ENCODE measurements at places on chromosomes 7 and 10.

DNA sequence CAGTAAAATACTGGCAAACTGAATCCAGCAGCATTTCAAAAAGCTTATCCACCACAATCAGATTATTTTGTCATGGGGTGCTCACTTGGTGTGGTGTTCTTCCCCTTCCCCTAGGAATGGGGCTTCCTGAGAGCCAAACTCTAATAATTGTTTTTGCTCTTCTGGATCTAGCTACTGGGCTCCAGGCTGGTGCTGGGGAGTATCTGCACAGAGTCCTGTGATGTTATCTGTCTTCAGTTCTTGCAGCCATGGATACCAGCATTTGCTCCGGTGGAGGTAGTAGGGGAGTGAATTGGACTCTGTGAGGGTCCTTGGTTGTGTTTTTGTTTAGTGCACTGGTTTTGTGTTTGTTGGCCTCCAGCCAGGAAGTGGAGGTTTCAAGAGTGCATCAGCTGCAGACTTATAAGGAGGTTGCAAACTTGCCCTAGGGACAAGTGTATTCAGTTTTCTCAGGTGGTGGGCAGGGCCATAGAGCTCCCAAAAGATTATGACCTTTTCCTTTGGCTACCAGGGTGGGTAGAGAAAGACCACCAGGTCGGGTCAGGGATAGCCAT lies 308.5 kb upstream of the MAGI2 start:
- DNase-seq, result no peak

GRCh38 chr7:87219545-87220025 lies at the start of gene TMEM243:
Gene TMEM243, minus strand, starts transcription at chr7:87219732. Its CDS starts 229 bp downstream, at chr7:87219503.
- peak; percentile 88 for DNase-seq

GRCh38 chr7:16651396-16652239 lies 5.6 kb downstream of the BZW2 start:
- no peak for DNase-seq

GRCh38 chr10:28382525-28383269 lies 79.8 kb upstream of the MPP7 start:
- no peak for DNase-seq

DNA sequence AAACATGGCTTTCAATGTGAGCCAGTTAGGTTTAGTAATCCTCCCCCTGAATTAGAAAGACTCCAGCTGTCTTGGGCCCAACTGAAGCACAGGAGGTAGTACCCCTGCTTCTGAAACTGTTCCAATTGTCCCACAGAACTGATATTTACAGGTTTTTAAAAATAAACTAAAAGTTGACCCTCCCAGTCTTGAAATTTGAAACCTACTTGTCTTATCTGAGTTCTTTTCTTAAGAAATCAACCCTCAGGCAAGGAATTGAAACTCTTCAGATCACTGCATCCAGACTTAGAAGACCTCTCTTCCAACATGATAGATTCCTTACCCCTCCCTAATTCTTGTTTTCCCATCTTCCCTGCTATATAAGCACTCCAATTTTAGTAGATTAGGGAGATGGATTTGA lies 13.3 kb upstream of the ARHGAP21 start:
- DNase-seq, result no peak

GRCh38 chr7:149422914-149423301 lies 38.0 kb downstream of the ZNF777 start:
- DNase-seq, result no peak

DNA sequence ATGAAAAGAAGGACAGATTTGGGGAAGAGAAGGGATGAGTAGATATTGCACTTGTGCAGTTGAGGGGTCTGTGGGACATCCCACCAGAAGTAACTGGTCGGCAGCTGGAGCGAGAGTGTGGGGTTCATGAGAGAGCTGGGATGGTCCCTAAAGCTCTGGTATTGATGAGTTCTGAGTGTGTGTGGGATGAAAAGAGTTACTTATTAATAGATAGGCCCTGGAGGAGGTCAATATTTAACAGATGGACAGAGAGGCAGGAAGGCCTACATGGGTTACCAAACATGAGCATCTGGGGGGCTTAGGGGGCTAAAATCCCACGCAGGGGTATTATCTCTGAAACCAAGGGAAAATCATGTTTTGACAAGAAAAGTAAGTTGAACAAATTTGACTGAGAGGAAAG lies 95.7 kb upstream of the SFMBT2 start:
- DNase-seq, result no peak

DNA sequence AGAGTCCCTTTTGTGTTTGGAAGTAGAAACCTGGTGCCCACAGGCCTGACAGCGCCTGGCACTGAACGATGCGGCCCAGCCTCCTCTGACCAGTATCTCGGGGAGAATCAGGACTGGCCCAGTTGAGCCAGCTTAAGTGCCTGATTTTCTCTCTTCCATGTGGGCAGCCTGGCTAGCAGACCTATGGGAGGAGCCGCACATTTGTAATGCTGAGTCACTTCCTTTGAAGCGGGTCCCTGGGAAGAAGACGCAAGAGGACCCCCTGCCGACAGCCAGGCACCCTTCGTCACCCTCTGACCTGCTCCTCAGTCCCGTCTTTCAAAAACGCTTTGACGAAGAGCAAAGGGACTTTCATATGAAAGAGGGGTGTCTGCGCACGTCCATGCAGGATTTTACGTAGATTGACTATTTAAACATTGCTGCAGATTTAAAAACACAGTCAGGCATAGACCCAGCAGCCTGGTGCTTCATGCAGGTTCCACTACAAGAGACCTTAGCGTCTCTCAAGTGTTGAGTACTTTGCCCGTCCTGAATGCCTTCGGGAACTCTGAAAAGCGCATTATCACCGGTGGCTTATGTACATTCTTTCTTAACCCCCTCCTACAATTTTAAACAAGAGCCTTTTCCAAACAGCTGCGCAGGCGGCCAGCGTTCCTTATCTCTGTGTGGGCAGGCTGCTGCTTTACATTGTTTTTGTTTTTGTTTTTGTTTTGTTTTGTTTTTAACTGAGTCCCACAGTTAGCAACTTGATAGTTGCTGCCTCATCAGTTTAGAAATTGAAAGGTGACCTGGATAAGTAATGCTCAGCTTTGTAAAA lies 36.5 kb upstream of the AP5Z1 start:
- peak; percentile 45 for DNase-seq

- DNase-seq, result no peak
These were observed 3.3 kb downstream of the JMJD1C start for GRCh38 chr10:63462442-63462841.

DNA sequence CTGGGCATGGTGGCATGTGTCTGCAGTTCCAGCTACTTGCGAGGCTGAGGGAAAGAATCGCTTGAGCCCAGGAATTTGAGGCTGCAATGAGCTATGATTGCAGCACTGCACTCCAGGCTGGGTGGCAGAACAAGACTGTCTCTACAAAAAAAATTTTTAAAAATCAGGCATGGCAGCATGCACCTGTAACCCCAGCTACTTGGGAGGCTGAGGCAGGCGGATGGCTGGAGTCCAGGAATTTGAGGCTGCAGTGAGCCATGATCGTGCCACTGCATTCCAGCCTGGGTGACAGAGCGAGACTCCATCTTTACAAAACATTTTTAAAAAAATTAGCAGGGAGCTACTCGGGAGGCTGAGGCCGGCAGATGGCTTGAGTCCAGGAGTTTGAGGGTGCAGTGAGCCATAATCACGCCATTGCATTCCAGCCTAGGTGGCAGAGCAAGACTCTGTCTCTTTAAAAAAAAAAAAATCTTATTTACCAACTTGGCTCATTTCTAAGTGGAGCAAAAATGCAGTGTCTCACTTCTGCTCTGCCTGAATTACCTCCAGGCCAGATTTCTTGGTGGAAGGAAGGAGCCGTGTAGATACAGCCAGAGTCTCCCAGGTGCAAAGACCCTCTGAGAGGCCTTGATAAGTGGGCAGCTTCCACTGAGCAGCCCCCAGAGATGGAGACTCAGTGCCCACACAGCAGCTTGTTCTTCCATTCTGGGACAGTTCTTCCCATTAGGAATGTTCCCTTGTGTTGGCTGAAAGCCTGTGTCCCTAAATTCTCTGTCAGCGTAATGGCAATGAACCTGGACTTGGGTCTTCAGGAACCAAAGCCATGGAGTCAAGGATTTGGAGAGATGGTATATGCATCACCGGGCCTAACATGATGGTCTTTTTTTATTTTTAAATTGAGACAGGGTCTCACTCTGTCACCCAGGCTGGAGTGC lies 30.0 kb downstream of the GTF2IRD1 start:
- DNase-seq, result no peak

- no peak for DNase-seq
These were observed 480 bp downstream of the MNX1 start for GRCh38 chr7:157009778-157010587.

DNA sequence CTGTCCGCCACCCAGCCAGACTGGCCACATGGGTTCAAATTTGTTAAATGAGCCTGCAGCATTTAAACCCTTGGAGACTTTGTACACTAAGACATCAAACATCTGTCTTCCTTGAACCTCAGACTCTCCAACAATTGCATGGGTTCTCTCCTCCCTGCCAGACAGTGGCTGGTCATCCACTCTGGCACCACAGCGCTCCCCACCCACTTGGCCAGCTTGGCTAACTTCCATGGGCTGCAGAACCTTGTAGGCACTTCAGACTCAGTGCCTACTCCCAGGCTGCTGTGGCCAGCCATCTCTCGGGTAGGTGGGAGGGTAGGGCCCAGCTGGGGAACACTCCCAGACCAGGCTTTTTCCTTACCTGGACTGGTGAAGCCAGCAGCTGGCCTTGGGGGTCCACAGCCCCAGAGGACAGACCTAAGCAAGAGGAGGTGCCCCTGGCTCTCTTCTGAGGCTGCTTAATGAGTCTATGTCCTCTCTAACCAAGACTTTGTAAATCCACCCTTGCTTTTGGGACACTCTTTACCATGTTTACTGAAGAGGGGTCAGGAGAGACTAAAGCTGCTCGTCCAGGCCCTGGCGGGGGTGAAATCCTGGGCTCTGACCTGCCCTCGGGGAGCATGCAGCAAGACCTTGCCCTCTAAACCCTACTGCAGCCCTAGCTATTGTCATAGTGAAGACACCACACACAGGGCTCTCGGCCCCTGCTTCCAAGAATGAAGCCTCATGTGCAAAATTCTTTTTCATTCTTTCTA lies 82.7 kb downstream of the ARHGAP22 start:
- DNase-seq, result no peak

DNA sequence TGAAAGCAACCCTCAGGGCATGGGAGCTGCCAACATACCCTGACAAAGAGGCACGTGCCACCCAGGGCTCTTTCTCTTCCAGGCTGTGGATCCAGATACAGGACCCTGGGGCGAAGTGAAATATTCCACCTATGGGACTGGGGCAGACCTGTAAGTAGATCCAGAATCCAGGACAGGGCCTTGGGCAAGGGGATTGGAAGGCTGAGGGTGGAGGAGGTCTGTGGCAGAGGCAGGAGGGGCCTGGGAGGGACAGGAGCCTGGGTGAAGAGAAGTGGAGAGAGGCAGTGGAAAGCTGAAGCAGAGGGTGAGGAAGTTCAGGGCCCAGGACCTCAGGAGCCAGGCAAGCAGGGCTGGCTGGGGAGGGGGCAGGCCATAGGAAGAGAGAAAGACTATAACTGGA lies 13.8 kb downstream of the LRIT2 start:
- no peak for DNase-seq

DNA sequence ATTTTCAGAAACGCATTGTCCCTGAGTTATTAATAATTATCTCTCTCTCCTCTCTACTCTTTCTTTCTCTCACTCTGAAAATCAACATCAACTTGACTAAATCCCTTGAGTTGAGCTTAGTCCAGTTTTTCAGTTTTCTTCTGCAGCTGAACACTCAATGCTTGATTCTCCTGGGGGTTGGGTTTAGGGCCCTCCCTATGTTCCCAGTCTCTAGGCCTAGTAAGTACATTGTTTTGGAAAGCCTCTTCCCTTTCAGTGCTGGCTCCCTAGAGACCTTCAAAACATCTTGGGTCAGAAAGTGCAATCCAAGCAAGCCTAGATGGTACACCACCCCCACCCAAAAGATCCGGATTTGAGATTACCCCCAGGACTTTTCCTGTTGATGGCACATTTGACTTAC lies 488.5 kb downstream of the LRMDA start:
- DNase-seq, result no peak

- DNase-seq, result no peak
These were observed 74.8 kb upstream of the SH2B2 start for GRCh38 chr7:102211590-102212550.

DNA sequence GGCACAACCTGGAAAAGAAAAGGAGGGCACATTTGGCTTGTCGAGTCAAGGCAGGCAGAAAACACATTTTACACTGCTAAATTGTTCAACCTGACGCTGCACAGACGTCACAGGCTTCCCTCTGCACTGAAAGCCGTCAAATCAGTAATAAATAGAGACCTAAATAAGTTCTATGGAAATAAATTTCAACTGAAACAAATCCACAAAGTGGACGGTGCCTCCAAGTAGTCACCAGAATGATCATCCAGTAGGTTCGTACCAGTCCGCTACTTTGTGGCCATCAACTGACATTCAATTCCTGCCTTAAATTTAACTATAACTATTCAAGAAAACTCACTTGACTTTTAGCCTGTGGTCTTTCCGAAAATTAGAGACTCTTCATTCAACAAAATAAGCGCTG lies 49.0 kb downstream of the NPVF start:
- DNase-seq, result no peak

GRCh38 chr10:98252464-98252863 lies 15.5 kb downstream of the LOXL4 start:
- DNase-seq, result no peak

- DNase-seq, result no peak
These were observed 11.3 kb upstream of the PRXL2A start for GRCh38 chr10:80397014-80397413.

- DNase-seq, result no peak
These were observed 104.0 kb downstream of the SRI start for GRCh38 chr7:88115816-88116215.

- DNase-seq, result no peak
These were observed 301.9 kb downstream of the CDK14 start for GRCh38 chr7:90897961-90898469.

DNA sequence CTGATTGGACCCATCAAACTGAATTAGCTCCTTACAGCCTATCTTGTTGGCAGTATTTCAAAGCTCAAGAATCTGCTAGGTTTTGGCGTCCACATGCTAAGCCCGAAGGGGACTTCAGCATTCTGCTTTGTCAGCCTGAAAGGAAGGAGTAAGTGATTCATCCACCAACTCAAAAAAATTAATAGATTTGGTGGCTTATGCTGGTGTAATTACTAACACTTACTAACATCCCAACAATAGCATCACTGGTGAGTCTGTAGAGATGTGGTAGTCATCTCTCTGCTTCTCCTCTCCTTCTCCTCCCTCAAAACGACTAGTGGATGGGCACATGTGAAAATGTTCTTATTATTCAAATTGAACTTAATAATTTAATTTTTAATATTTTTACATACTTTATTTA lies 53.8 kb upstream of the EGR2 start:
- DNase-seq, result peak; percentile 23

DNA sequence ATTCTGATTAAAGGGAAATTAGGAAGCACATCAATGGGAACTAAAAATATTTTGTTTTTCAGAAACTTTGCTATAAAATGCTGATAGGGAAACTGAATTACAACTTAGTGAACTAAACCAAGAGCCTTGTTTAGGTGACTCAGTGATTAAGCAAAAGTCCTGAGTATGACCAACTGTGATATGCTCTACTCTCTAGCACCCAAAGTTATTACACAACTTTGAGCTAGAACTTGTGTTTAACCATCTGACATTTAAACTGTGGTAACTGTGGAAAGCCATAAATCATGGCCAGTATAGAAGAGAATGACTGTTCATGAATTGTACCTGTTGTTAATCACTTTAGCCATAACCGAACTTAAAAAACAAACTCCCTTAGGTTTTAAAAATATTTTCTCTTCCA lies 127.4 kb downstream of the ZNF365 start:
- no peak for DNase-seq

Measured in activated CD4-positive, alpha-beta T cell treated with anti-CD3 and anti-CD28 coated beads, Interleukin-2, amount 50 U/mL, for 16 hours (primary cell).